ENCODE measurements at places on chromosomes 3 and 15.

- no peak for DNase-seq
Measured at GRCh38 chr3:58102390-58102750, 94.1 kb downstream of the FLNB start.

- DNase-seq, result no peak
Measured at GRCh38 chr15:98347001-98347400, 301.3 kb upstream of the IGF1R start.

- no peak for DNase-seq
Measured at GRCh38 chr15:37219211-37219701, 118.9 kb upstream of the MEIS2 start.

DNA sequence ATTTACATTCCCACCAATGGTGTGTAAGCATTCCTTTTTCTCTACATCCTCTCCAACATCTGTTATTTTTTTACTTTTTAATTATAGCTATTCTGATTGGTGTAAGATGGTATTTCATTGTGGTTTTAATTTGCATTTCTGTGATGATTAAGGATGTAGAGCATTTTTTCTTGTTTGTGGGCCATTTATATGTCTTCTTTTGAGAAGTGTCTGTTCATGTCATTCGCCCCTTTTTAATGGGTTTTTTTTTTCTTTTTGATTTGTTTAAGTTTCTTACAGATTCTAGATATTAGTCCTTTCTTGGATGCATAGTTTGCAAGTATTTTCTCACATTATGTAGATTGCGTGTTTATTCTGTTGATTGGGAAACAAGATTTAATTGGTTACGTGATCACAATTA lies 14.2 kb downstream of the RAP2B start:
- no peak for DNase-seq

- DNase-seq, result no peak
Measured at GRCh38 chr3:152280539-152280938, 11.8 kb downstream of the MBNL1 start.

DNA sequence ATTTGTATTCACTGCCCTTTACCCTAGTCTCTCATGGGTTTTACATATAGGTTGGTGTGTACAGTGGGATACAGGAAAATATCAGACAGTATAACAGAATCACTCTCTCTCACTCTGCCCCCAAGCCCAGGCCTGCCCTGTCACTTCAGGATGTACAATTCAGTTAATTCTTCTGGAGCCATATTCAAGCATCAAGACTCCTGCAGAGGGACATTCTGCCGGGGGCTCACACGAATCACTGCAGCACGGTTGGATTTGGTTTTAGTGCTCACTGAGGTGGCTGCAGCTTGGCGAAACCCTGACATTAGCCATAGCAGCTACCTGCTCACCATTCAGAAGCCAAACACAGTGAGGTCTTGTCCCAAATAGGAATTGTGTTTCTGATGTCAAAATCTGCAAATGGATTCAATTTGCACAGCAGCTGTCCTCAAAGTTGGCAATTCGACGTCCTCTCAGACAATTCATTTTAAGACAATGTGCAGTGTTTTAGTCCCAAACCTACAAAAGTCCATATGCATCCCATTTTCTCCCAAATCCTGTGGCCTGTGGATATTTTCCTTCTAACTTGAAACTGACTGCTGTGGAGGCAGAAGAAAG lies 82.9 kb downstream of the CHSY1 start:
- DNase-seq, result no peak

DNA sequence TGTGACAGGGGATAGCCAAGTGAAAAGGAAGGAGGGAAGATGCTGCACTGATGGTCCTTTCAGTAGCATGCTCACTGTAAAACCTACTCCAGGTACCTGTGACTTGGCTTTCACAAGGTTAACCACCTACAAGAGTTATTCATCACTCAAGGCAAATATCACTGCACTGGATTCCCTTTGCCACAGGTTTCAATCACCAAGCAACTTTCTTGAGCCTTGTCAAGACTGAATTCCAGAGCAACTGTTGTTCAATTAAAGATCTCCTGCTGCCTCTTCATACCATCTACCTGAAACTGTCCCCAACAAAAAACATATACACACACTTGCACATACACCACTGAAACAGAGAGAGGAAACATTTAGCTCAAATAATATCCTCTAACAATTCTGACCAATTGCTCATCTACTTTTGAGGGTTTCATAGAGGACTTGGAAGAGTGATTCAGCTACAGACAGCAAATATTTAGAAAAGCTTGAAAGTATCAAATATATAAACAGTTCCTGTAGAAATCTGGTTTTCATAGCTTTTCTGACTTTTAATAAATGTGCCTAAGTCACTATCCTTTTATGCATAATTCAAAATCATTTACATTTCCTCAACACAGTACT lies 6.5 kb downstream of the IGF2BP2 start:
- DNase-seq, result no peak

- DNase-seq, result no peak
Measured at GRCh38 chr3:189172668-189173419, 1.1 kb downstream of the TPRG1 start.

- no peak for DNase-seq
Measured at GRCh38 chr3:13099707-13100106, 26.5 kb upstream of the IQSEC1 start.

DNA sequence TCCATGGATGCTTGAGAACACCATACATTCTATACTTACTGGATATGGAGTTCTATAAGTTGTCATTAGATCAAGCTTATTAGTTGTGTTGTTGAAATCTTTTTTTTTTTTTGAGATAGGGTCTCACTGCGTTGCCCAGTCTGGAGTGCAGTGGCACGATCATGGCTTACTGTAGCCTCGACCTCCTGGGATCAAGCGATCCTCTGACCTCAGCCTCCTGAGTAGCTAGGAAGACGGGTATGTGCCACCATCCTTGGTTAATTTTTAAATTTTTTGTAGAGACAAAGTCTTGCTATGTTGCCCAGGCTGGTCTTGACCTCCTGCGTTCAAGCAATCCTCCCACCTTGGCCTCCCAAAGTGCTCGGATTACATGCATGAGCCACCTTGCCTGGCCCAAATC lies 12.5 kb upstream of the NCBP2 start:
- no peak for DNase-seq

GRCh38 chr3:187941848-187942194 lies 196.6 kb upstream of the BCL6 start:
- no peak for DNase-seq

DNA sequence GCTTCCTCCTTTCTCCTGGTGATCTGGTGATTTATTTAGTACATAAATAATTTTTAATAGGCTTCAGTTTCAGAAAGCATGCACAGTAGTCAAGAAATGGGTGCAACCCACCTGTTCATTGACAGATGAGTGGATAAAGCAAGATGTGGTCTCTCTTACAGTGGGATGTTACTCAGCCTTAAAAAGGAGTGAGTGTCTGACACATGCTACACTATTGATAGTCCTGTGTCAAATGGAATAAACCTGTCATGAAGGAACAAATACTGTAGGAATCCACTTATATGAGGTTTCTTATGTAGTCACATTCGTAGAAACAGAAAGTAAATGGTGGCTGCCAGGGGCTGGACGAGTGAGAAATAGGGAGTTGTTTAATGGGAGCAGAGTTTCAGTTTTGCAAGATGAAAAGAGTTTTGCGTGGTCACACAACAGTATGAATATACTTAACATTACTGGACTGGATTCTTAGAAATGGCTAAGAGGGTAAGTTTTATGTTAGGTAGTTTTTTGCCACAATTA lies 56.0 kb upstream of the PPARG start:
- DNase-seq, result no peak

GRCh38 chr3:87673132-87673531 lies 385.7 kb downstream of the CGGBP1 start:
- no peak for DNase-seq

GRCh38 chr3:189458528-189458927 lies 172.7 kb upstream of the TP63 start:
- no peak for DNase-seq

DNA sequence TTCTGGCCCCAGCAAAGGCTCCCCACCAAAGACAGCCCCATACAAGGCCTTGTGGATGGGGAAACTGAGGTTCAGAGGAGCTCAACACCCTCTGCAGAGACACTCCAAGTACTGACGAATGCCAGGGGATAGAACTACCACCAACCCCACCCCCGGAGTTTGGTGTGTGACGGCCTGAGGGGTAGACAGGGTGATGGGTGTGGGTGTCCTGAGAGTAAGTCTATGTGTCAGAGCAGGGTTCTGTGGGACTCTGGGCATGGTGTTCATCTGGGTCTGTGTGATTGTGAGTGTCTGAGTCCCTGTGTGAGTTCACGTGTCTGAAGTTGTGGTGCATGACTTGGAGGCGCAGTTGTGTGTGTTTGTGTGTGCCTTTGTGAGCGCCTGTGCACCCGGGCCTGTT lies 7.4 kb downstream of the PTH1R start:
- no peak for DNase-seq

DNA sequence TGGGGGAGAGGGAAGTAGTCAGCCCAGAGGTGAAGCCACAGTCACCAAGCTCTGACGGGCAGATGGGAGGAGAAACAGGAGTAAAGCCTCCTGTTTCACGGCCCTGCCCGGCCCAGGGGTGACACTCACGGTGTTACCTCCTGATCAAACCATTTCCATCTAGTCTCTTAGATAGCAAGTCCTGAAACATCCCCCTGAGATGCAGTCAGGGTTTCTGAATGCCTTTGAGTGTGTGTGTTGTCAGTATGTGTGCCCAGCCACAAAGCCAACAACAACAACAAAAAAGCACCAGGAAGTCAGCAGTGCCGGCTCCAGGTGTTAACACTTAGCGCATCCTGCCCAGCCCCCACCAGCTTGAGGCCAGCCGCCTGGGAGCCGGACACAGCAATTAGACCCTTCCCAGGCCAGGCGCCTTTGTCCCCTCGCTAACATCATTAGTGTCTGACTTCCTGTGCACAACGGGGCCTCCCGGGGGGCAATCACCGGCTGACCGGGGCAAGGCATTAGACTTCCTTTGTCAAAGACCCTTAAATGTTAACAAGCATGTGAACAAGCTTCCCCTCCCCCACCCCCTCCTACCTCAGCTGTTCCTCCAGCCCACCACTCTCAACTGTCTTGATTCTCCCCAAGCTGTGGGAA lies 34.5 kb downstream of the IL17RD start:
- DNase-seq, result no peak

DNA sequence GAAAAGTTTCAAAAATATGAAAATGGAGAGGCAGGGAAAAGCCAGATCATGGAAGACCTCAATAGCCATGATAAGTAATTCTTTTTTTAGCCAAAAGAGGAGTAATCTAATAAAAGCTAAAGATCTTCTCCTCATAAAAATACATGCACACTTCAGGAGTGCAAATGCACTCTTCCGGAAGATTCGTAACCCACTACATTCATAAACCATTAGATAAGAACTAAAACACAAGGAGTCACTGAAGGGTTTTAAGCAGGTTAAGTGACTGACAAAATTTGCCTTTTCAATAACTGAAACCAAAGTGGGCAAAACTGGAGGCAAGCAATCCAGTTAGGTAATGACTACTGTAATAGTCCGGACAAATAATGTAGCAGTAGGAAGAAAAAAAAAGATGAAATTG lies 46.0 kb downstream of the UBE3A start:
- DNase-seq, result no peak

DNA sequence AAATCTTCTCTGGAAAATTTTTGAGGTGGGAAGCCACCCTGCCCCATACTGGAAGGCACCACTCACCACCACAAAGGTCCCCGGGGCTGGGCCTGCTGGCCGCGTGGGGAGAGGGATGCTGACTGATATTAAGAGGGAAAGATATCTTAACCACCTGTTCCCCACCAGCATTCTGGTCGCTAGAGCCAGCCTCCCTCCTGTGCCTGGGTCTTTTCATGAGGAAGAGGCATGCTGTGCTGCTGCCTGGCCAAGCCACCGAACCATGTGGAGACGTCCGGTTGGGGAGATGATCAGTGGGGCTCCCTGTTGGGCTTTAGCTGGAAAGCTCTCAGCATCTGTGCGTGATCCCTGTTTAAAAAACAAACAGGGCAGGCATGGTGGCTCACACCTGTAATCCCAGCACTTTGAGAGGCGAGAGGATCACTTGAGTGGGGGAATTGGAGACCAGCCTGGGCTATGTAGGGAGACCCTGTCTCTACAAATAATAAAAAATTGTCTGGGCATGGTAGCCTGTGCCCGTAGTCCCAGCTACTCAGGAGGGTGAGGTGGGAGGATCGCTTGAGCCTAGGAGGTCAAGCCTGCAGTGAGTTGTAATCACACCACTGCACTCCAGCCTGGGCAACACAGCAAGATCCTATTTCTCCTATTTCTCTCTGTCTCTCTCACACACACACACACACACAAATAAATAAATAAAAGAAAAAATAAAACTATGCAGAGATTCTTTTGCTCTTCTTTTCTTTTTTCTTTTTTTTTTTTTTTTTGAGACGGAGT lies 1.0 kb downstream of the KLHL18 start:
- no peak for DNase-seq

GRCh38 chr15:67085237-67085817 lies 19.9 kb downstream of the SMAD3 start:
- no peak for DNase-seq

DNA sequence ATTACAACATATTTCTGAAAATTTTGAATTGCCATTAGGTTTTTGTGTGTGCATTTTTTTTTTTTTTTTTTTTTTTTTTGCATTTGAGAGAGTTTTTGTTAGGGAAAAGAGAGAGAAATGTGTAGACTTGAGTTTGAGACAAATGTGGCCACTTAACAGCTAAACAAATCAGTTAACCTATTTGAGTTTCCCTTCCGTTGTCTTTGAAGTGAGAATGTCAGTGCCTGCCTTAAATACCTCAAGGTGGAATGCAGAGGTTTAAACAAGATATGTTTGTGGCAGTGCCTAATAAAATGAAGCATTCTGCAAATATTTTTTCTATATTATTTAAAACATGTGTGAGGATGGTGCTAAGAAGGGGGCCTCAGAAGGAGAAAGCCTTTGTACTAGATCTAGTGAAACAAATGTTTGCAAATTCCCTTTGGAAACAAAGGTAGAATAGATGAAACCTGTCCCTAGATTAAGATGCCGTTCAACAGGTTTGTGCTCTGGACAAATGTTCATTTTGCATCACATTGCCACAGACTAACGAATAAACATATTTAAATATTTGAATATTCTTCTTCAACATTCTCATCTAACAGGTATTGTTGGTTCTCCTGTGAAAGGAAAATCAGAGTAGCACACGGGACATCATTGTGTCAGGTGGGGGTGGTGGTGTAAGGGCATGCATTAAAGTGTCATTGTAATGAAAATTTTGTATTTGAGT lies 80.7 kb downstream of the SATB1 start:
- DNase-seq, result no peak

- no peak for DNase-seq
Measured at GRCh38 chr3:16873872-16874271, 10.9 kb upstream of the PLCL2 start.

DNA sequence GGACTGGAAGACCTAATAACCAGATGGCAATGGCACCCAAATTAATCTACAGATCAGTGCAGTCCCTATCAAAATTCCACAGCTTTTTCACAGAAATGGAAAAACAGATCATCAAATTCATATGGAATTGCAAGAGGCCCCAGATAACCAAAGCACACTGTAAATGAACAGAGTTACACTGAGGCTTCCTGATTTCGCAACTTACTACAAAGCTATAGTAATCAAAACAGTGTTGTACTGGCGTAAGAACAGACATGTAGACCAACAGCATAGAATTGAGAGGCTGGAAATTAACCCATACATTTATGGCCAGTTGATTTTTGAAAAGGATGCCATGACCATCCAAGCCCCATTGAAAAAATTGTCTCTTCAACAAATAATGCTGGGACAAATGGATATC lies 16.2 kb downstream of the XPC start:
- peak; percentile 41 for DNase-seq

GRCh38 chr3:150365132-150365604 lies 42.9 kb upstream of the TSC22D2 start:
- no peak for DNase-seq

- DNase-seq, result no peak
Measured at GRCh38 chr3:159273070-159273469, 471.2 kb downstream of the MFSD1 start.
